T-helper 2 cell (primary cell): ENCODE measurements at places on chromosomes 7 and 10.

DNA sequence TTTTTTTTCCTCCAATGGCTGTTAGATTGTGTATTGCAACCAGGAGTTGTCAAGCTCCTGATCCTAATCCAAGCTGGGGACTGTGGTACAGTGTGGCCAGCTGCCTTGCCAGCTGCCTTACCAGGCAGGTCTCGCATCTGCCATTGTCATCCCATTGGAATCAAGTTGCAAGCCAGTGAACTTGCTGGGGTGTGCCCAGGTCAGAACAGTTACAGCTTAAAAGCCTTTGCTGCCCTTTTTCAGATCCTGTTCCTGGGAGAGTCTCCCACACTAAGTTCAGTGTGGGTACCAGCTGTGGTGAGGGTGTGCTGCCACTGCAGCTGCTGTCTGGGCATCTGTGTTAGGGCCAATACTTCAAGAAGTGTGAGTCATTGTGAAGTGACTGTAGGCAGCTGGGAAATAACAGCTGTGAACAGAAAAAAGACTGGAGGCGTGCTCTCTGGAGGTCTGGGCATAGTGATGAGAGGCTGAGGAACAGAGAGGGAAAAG lies 72.8 kb downstream of the CCNY start:
- DNase-seq: no peak

- no peak for DNase-seq
Observed at GRCh38 chr10:92001581-92001980, 78.0 kb downstream of the BTAF1 start.

DNA sequence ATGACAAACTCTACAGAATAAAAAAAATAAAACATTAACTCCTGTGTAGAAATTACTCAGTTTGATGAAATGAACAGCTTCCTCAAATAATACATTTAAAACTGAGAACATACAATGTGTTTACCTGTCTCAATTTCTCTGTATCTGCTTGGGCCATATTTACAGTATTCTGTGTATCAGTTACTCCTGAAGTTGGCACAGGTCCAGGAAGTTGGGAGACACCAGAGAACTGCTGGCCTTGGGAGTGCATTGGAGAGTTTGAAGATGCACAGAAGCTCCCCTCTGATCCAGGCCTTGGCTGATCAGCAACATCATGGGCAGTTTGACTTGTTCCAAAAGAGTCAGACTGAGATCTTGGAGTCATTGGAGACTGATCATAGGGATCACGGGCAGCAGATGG lies 155.1 kb downstream of the GALNT11 start:
- DNase-seq: no peak

- no peak for DNase-seq
Observed at GRCh38 chr10:7887174-7887816, 69.0 kb downstream of the TAF3 start.

GRCh38 chr10:99444383-99445045 lies 14.1 kb upstream of the GOT1 start:
- no peak for DNase-seq

GRCh38 chr10:21150166-21150565 lies 253.1 kb upstream of the NEBL start:
- no peak for DNase-seq

GRCh38 chr10:117492504-117492903 lies 50.0 kb upstream of the EMX2 start:
- no peak for DNase-seq

- no peak for DNase-seq
Observed at GRCh38 chr7:27453702-27454405, 208.8 kb downstream of the HIBADH start.

GRCh38 chr7:118109607-118110006 lies 74.4 kb upstream of the LSM8 start:
- DNase-seq: no peak

GRCh38 chr10:62268027-62268398 lies 631 bp downstream of the RTKN2 start:
- DNase-seq: no peak

GRCh38 chr7:111594602-111595001 lies 32.3 kb upstream of the IMMP2L start:
- DNase-seq: no peak

DNA sequence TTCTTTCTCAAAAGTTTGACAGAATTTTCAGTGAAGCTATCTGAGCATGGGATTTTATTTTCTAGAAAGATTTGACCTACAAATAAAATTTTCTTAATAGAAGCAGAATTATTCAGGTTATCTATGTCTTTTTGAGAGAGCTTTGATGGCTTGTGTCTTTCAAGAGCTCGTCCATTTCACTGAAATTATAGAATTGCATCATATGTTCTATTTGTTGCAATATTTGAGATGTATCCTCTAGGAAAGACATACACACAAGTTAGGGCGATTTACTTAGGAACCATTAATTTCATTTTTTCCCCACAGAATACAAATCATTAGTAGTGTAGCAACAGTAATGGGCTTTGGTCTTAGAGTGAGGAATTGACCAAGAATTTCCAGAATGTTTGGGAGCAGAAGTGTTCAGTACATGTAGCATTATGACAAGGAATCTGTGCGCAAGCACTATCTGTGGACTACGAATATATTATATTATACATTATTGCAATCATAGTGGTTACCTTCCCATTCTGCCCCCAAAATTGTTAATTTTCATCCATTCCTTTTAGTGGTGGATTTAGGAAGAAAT lies 12.8 kb upstream of the COL17A1 start:
- no peak for DNase-seq

DNA sequence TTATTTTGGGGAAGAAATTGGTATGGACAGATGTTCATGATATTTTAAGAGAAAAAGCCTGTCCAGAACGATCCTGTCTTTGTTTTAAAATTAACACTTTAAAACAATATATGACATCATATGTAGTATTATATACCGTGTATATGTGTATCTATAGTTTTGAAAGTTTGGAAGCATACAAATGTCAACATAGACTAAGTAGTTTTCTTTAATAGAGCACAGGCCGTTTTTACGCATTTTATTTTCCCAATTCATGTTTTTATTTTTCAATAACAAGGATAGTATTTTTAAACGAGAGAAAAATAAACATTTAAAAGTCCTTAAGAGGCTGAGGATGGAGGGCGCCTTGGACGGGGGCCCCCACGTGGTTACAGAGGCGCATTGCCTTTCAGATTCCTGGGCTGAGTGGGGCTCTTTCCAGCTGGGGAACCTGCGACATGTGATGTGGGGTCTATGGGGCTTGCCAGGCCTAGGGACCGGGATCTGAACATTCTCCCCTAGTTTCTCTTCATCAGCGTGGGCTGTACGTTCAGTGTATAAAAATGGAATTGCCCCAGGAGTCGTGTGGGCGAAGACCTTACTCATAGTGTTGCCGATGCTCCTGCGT lies 127.8 kb upstream of the ZNF746 start:
- DNase-seq: peak; percentile 25

- DNase-seq: no peak
Observed at GRCh38 chr7:991729-992656, 9.0 kb downstream of the CYP2W1 start.

DNA sequence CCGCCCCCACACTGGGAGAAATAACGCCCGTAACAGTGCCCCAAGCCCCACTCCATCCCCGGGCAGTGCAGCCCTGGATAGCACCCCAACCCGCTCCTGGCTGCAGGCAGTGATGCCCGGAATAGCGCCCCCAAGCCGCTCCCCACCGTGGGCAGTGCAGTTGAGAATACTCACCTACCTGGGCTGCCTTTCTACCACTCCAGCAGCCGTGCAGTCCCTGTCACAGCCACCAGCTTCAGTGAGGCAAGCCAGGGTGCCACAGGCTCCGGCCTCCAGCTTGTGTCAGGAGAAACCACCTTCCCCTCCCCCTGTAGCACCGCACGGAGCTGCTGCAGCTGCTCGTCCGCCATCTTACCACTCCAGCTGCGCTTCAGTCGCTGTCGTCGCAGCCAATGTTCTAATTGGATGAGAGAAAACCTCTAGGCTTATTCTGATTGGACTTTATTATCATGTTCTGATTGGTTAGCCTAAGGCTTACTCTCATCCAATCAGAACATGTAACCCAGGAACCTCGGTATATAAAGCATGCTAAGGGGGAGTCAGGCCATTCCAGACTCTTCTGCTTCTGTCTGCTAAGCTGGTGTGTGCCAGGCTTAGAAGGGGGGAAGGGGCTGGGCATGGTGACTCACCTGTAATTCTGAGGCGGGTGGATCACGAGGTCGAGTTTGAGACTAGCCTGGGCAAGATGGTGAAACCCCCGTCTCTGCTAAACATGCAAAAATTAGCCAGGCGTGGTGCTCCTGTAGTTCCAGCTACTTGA lies 53.2 kb upstream of the ZNF33B start:
- DNase-seq: no peak

DNA sequence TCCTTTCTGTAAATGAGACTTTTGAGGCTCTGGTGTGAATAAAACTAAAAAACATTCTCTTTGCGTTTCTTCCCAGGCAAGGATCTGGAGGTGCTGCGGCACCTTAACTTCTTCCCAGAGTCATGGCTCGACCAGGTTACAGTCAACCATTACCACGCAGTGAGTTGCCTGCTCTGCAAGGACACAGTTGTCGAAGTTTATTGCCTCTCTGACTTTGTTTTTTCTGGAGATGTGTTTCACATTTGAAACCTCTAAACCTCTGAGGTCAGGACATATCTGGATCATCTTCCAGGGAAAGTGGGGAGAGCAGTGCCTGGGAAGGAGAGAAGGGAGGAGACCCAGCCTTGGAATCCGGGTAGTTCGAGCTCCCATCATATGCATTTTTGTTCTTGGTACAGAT lies 43.4 kb upstream of the PLEKHA1 start:
- no peak for DNase-seq

DNA sequence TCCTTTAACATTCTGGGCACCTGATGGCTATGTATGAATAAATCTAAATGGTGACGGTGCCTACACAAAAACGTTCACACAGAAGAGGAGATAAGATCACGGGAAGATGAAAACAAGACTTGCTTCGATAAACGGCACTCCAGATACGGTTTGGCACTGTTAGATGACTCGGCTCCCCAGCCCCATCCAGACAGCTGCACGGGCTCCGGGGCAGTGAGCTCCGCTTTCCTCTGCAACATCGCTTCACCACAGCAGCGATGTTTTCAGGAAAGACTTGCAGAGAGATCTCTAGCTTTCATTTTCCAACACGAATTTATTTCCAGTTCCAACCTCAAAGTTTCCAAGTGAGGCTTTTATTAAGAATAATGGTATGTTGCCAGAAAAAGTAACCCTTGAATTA lies 132.1 kb downstream of the KLF6 start:
- no peak for DNase-seq

DNA sequence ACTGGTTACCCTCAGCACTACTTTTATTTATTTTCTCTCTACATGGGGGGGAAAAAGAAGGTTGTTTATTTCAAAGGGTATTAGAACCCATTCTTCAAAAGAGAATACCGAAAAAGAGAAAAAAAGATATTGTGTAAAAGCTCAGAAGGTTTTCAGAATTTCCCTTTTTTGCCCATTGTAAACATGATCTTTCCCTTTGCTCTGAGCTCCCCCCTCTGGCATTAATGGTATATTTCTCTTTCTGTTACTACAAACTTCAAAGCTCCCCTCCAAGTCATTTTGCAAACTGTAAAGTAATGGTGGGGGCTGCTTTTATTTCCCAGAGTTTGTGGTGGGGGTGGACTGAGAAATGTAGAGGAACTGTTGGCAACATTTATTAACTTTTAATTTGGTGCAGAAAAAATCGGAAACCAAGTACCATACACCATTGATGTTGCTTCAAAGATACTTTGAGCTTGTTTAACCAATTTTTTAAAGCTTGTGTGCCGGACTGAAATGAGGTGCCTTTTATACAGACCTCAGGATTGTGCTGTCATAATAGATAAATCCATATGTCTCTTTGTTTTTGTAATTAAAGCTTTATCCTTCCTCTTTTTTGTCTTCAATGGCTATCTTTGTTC lies 181.5 kb downstream of the EXOC4 start:
- no peak for DNase-seq

DNA sequence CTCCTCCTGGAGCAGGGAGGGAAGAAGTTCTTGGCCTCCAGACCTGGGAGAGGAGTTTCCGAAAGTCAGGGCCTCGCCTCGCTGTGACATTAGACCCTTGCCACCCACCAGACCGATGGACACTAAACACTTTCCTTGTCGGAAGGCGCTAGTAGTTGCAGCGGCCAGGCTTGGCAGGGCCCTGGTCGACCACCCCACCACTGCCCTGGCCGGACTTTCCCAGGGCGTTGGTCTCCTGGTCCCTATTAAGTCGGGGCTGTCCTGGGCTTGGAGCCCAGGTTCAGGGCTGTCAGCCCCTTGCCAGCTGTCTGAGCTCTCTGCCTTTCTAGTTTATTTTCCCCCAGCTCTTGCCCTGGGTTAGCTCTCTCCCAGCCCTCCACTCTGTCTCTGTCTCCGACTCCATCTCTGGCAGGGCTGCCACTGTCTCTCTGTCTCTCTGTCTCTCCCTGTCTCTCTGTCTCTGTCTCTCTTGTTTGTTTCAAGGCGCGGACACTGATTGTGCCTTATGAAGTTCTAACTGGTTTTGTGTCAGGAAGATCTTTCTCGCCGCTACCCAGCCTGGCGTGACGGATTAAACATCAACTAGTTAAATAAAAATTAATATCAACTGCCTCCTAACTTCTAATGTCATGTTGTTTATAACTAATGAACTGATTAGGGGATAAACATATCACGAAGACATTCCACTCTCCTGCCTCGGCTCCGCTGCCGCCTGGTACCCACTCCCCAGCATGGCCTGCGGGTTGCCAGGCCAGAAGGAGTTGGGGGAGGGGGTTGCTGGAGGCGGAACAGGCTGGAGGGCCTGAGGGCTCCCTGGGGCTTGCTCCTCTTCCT lies 13.8 kb upstream of the PAX2 start:
- DNase-seq: no peak

GRCh38 chr10:73964743-73965142 lies 33.2 kb upstream of the VCL start:
- DNase-seq: no peak

DNA sequence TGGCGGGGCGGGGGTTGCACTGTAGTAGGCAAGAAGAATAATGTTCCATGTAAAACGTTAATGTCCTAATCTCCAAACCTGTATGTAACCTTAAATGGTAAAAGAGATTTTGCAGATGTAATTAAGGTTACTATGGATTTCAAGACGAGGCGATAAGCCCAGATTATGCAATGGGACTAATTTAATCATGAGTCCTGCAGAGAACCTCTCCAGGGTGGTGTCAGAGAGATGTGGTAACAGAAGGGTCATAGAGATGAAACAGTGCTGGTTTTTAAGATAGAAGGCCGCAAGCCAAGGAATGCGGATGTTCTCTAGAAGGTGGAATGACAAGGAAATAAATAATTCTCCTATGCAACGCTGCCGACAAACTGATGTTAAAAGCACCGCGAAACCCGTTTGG lies 57.1 kb downstream of the UBE3C start:
- DNase-seq: no peak

DNA sequence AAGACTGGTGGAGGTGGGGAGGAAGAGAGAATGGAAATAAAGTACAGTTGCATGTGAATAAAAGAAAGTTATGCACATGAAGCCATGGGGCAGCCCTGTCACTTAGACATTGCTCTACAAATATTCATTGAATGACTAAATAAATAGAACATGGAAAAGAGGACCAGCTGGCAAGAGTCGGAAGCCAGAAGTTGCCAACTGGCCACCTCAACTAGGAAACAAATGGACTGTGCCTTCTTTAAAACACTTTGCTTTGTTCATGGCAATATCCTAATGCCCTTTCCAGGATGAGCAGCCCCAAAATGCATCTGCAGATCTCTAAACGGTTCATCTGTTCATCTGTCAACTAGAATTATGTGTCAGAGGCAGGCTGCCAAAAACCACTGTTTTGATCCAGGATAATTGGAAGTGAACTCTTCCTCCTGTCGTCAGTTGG lies 157.3 kb downstream of the NOC3L start:
- no peak for DNase-seq
